ENCODE measurements at places on chromosomes 4 and X. TPM values are rescaled to one million over a fixed set of nuclear protein-coding genes. Genes with fewer than 3 reads are reported as not detected.

DNA sequence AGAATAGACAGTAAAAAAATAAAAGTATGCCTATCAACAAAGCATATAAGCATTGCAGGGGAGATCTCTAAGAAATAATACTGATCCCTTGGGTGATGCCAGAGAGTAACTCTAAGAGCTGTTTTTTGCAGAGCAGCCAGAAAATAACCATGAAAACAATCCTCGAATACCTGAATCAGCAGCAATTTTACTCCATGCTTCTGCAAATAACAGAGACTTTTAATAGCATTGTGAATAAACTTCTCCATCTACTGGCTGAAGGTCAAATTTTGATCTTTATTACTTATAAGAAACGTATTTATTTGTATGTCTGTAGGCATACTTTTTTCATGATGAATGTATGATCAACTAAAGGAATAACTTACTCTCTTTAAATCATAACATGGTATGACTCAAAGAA is 334.5 kb downstream of the GALNTL6 start:
- no peak for DNase-seq
- no peak overlapping the region for H3K27ac ChIP-seq
- H3K36me3 ChIP-seq = no peaks in the 10 kb centered on the region
- no peak overlapping the region for H3K4me3 ChIP-seq
- H3K27me3 ChIP-seq = no peaks in the 10 kb centered on the region

GRCh38 chr4:128286474-128287058 is 1.0 kb downstream of the PGRMC2 start:
- H3K27me3 ChIP-seq = no peaks in the 10 kb centered on the region
- H3K4me1 ChIP-seq = peaks cover 21% of the 10 kb centered on the region
- H3K4me3 ChIP-seq = peak overlapping the region; percentile 85
- peak overlapping the region; percentile 94 for H3K27ac ChIP-seq
- peak; percentile 83 for DNase-seq

DNA sequence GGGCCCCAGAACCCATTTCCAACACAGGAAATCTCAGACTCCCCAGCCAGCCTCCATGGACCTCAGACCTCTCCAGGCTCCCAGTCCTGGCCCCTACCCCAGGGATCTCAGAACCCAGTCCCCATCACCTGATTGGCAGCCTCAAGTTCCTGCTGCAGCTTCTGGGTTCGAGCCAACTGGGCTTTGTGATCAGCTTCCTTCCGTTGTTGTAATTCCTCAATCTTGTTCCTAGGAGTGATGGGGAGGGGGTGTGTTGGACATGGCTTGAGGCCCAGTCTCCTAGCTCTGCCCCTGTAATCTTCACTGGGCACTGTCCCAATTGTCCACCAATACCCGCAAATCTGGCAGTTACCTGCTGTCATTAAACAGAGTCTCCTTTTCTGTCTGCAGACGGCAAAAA is 12.6 kb downstream of the GRIPAP1 start:
- no peaks in the 10 kb centered on the region for H3K27me3 ChIP-seq
- no peak for DNase-seq
- peaks cover 35% of the 10 kb centered on the region for H3K36me3 ChIP-seq

DNA sequence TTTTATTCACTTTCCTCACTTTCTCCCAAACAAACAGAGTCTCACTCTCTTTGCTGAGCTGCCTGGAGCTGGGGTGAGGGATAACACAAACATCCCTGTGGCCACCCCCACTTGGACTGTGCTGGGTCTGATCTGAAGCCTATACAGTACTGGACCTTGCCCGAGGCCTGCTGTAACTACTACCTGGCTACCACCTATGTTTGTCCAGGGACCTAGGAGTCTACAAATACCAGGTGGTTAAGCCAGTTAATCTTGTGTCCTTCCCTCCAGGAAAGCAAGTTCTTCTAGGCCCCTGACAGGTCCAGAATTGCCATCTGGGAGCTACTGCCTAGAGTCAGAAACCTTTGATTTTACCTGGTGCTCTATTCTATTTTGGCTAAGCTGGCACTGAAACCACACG is 87.3 kb downstream of the RTL3 start:
- no peak for DNase-seq
- no peak overlapping the region for H3K4me3 ChIP-seq
- no peaks in the 10 kb centered on the region for H3K27me3 ChIP-seq
- H3K36me3 ChIP-seq = no peaks in the 10 kb centered on the region

GRCh38 chrX:108473979-108474378 is 34.3 kb downstream of the COL4A5 start:
- no peak for DNase-seq
- no peak overlapping the region for H3K4me3 ChIP-seq
- H3K27me3 ChIP-seq = no peaks in the 10 kb centered on the region
- H3K27ac ChIP-seq = no peak overlapping the region

DNA sequence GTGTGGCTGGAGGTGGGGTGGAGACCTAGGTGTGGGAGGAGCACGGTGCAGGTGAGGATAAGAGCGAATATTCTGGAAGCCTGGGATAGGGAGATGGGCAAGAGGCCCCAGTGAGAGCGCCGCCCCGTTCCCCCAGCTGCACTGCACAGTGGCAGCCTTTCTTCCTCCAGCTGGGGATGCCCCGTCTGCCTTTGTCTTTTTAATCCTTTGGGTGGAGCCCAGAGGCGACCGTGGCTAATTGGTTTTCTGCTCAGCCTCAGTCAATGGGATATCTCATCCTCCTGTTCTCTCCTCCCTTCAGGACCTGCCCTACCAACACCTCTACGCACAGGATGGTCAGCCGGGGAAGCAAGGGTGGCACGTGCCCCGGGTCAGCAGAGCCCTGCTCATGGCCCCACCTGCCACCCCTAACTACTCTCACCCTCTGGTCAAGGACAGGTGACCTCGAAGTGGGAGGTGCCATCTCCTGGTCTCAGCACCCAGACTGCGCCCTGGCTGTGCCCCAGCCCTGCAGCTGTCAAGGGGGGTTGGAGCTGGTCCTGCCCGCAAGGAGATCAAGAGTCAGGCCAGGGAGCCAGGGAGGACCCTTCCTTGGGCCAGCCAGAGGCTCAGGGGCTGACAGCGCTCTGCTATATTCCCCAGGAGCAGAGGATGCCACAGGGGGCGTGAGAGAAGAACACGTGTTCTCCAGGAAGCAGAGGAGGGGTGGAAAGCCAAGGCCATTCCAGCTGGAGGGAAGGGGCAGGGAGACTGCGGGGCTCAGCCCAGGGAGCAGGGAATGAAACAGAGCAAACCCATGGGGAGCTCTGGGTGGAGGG is 64.0 kb downstream of the ADRA2C start:
- H3K27me3 ChIP-seq = peaks cover 2% of the 10 kb centered on the region
- no peaks in the 10 kb centered on the region for H3K36me3 ChIP-seq
- no peak overlapping the region for H3K27ac ChIP-seq
- no peak overlapping the region for H3K4me3 ChIP-seq
- DNase-seq = no peak

DNA sequence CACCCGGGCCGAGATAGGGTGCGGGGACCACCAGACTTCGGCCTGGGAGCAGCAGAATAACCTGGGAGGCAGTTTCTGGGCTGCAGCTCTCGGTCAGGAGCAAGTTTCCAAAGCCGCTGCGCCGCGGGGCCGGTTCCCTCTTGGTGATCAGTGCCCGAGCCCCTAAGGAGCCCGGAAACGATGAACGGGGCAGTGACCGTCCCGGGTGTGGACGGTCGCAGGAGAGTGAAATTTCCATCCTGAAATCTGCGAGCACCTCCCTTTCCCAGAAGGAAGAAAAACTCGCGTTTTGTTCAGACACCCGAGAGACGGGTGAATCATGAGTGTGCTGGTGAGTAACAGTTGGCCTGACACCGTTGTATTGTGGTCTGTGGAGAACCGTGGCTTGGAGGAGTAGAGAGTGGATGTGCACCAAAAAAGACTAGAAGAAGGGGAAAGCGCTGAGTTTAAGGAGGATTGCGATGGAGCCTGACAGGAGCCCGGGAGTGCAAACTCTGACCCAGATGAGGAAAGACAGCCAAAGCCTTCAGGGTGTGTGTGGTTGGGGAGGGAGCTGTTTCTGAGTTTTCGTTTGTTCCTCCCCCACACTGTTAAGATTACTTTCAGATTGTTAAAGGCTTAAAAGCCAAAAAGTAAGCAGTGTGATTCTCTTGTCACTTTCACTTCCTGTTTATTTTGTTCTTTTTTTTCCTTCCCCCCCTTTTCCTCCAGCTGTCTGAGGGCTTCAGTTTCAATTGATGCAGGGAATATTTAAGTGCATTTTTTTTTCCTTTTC is 828 bp downstream of the MCUB start:
- H3K4me3 ChIP-seq = peak overlapping the region; percentile 95
- DNase-seq = peak; percentile 87
- H3K27ac ChIP-seq = peak overlapping the region; percentile 98
- H3K27me3 ChIP-seq = no peaks in the 10 kb centered on the region

GRCh38 chr4:111712093-111712677 is 433.1 kb upstream of the FAM241A start:
- no peaks in the 10 kb centered on the region for H3K27me3 ChIP-seq
- no peaks in the 10 kb centered on the region for H3K36me3 ChIP-seq
- H3K4me3 ChIP-seq = no peak overlapping the region
- H3K4me1 ChIP-seq = no peaks in the 10 kb centered on the region

- H3K4me3 ChIP-seq = peak overlapping the region; percentile 68
- peak overlapping the region; percentile 95 for H3K27ac ChIP-seq
These were observed 23.9 kb upstream of the PRDM8 start for GRCh38 chr4:80173401-80173800.

DNA sequence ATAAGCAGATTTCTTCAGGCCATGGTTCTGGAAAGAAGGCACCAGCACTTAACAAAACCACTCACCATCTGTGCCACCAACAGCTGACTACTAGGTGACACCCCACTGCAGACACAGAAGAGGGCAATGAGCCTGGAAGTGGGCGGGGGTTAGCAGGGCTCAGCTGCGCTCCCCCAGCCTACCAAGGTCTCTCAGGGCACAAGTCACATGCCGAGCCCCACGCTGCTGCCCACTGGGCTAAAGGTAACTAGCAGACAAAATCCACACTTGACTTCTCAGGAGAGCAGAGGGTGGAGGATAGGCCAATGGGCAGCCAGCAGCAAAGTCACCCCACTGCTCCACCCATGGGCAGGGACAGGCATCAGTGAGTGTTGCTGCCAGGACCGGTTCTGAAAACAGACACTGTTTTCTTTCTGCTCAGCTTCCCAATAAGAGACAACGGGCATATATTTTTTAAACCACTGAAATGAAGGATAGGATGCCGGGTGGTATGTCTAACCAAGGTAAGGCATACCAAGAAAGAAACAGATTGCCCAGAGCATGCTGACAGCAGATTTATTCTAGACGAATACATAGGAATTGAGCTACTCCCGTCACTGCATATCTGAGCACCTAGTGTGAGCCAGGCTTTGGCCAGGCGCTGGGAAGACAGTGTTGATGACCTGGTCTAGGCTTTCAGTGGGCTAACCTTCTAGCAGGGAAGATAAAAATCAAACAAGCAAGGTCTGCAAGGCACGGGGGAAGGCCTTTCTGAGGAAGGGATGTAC is 20.1 kb downstream of the ACSL1 start:
- no peak overlapping the region for H3K4me3 ChIP-seq
- no peak overlapping the region for H3K27ac ChIP-seq
- no peaks in the 10 kb centered on the region for H3K27me3 ChIP-seq

- no peak overlapping the region for H3K4me3 ChIP-seq
- peaks cover 2% of the 10 kb centered on the region for H3K27me3 ChIP-seq
- no peaks in the 10 kb centered on the region for H3K36me3 ChIP-seq
- H3K27ac ChIP-seq = no peak overlapping the region
- DNase-seq = peak; percentile 73
These were observed 79.4 kb downstream of the SYNPO2 start for GRCh38 chr4:118968005-118968404.

DNA sequence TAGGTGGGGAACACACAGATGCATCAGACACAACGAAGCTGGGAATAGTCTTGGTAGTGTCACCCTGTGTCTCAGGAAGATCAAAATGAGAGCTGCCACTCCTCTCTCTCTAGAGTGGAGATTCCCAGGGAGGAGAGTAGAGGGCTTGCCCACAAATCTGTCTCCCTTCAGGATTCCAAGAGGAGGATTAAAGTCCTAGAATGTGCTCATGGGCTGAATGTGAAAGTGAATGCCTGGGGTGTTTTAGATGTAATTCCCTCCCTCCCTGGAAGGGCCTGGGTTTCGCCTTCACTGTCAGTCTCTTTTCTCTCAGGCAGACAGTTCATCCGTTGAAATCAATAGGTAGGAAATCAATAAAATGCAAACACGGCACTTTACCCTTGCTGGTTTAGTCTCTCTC is 282.6 kb upstream of the PPARGC1A start:
- no peaks in the 10 kb centered on the region for H3K4me1 ChIP-seq
- no peak overlapping the region for H3K4me3 ChIP-seq
- no peaks in the 10 kb centered on the region for H3K36me3 ChIP-seq
- H3K27me3 ChIP-seq = no peaks in the 10 kb centered on the region
- no peak for DNase-seq

GRCh38 chr4:82823062-82823461 is 24.5 kb upstream of the SCD5 start:
- H3K36me3 ChIP-seq = peaks cover 60% of the 10 kb centered on the region
- H3K4me1 ChIP-seq = peaks cover 12% of the 10 kb centered on the region
- H3K27me3 ChIP-seq = no peaks in the 10 kb centered on the region
- H3K4me3 ChIP-seq = no peak overlapping the region

DNA sequence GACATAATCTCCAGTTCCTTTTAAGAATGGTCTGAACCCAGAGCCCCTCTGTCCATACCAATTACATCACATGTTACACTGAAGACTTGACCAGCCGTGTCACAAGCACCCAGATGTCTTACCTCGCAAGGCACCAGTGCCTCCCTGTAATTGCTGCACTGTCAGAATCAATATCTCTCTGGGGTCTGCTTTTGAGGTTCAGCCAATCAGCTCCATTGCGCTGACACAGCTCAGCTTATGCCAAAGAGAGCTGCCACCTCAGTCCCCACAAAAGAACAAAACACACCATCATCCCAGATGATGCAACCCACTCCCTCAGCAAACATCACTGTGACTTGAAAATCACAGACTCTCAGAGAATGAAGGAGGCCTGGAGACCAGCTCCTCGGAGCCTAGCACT is 82.5 kb upstream of the SORBS2 start:
- no peak for DNase-seq
- no peak overlapping the region for H3K4me3 ChIP-seq
- H3K27ac ChIP-seq = no peak overlapping the region
- H3K4me1 ChIP-seq = no peaks in the 10 kb centered on the region
- H3K36me3 ChIP-seq = no peaks in the 10 kb centered on the region

- H3K27me3 ChIP-seq = no peaks in the 10 kb centered on the region
- no peaks in the 10 kb centered on the region for H3K4me1 ChIP-seq
- H3K27ac ChIP-seq = no peak overlapping the region
- no peaks in the 10 kb centered on the region for H3K36me3 ChIP-seq
- no peak for DNase-seq
These were observed 167.2 kb downstream of the NPNT start for GRCh38 chr4:106062452-106062875.

- peaks cover 5% of the 10 kb centered on the region for H3K36me3 ChIP-seq
- no peaks in the 10 kb centered on the region for H3K4me1 ChIP-seq
- no peaks in the 10 kb centered on the region for H3K27me3 ChIP-seq
- DNase-seq = no peak
- no peak overlapping the region for H3K27ac ChIP-seq
- no peak overlapping the region for H3K4me3 ChIP-seq
These were observed 219.0 kb downstream of the ARHGAP10 start for GRCh38 chr4:147950841-147951240.

RBMXL3 gene
- total RNA-seq = not detected

SLC9B1 gene
- total RNA-seq = 0.47 TPM

GAGE1 gene
- total RNA-seq = not detected

CDKL2 gene
- total RNA-seq = not detected

GYPB gene
- not detected for total RNA-seq

CCDC160 gene
- total RNA-seq = not detected

CLTRN gene
- 0.33 TPM for total RNA-seq

BMP3 gene
- total RNA-seq = not detected

CYTL1 gene
- not detected for total RNA-seq
